Body of pancreas (tissue), 4 donors: ENCODE measurements at places on chromosomes 7 and 10. TPM values are rescaled to one million over a fixed set of nuclear protein-coding genes. Genes with fewer than 3 reads are reported as not detected.
A peak's percentile ranks its signal among the peaks of the same experiment; 100 is the strongest.

- peaks cover 4% of the 10 kb centered on the region for H3K36me3 ChIP-seq
- no peak overlapping the region for H3K27ac ChIP-seq
- no peaks in the 10 kb centered on the region for H3K27me3 ChIP-seq
- H3K4me1 ChIP-seq = peaks cover 17% of the 10 kb centered on the region
These were observed 16.5 kb downstream of the ARPC1B start for GRCh38 chr7:99390941-99391602.

- no peak overlapping the region for H3K4me3 ChIP-seq
- no peak for DNase-seq
- H3K27ac ChIP-seq = no peak overlapping the region
- no peaks in the 10 kb centered on the region for H3K27me3 ChIP-seq
These were observed 23.3 kb downstream of the PLCE1 start for GRCh38 chr10:94016727-94017714.

GRCh38 chr10:77286531-77287508 lies 350.8 kb downstream of the KCNMA1 start:
- no peaks in the 10 kb centered on the region for H3K36me3 ChIP-seq
- DNase-seq = no peak
- H3K27ac ChIP-seq = no peak overlapping the region
- no peaks in the 10 kb centered on the region for H3K27me3 ChIP-seq

GRCh38 chr7:91434836-91435235 lies 170.6 kb downstream of the FZD1 start:
- no peaks in the 10 kb centered on the region for H3K36me3 ChIP-seq
- no peak for DNase-seq
- H3K4me3 ChIP-seq = no peak overlapping the region
- H3K4me1 ChIP-seq = no peaks in the 10 kb centered on the region
- H3K27ac ChIP-seq = no peak overlapping the region

DNA sequence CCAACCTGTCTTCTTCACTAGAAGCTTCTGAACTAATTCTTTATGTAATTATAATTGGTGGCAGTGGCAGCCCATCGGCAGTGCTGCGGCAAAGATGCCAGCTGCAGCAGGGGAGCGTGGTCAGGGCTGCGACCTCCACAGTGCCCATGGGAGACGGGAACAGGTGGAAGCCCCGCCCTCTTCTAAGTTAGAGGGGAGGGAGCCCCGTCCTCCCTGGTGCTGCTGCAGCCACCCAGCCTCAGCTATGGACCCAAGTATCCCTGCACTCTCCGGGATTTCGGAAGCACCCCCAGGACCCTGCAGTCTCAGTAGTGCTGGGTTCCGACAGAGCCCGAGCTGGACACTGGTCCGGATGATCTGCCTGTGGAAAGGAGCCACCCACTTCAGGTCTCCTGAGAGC lies 117.0 kb upstream of the MBL2 start:
- no peaks in the 10 kb centered on the region for H3K27me3 ChIP-seq
- H3K36me3 ChIP-seq = no peaks in the 10 kb centered on the region

DNA sequence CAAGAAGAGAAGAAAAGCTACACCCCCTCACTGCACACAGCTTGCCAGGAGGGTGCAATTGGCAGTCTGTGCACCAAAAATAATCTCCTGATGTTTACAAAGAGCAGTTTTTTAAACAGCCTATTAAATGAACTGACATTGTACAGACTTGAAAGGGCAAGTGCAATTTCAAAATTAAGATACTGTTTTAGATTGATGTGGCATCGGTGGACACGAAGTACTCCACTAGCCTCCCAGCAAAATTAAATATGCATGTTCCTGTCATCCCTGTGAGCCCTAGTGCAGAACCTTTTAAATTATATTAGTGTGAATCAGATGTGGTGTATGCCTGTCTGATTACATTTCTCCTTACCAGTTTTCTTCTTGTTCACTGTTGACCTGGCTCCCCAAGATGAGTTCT lies 87.9 kb downstream of the WIPF3 start:
- no peaks in the 10 kb centered on the region for H3K36me3 ChIP-seq
- no peaks in the 10 kb centered on the region for H3K27me3 ChIP-seq
- H3K4me1 ChIP-seq = no peaks in the 10 kb centered on the region
- no peak overlapping the region for H3K27ac ChIP-seq

GRCh38 chr10:115082506-115082905 lies 10.7 kb upstream of the ATRNL1 start:
- no peak for DNase-seq
- H3K36me3 ChIP-seq = no peaks in the 10 kb centered on the region
- no peak overlapping the region for H3K27ac ChIP-seq

GRCh38 chr7:80154656-80155333 lies 20.2 kb downstream of the GNAI1 start:
- no peaks in the 10 kb centered on the region for H3K4me1 ChIP-seq
- H3K27ac ChIP-seq = no peak overlapping the region
- H3K27me3 ChIP-seq = no peaks in the 10 kb centered on the region
- no peaks in the 10 kb centered on the region for H3K36me3 ChIP-seq
- H3K4me3 ChIP-seq = no peak overlapping the region
- no peak for DNase-seq

- H3K27ac ChIP-seq = no peak overlapping the region
- no peaks in the 10 kb centered on the region for H3K36me3 ChIP-seq
These were observed 65.0 kb downstream of the DNAJC12 start for GRCh38 chr10:67772894-67773511.

DNA sequence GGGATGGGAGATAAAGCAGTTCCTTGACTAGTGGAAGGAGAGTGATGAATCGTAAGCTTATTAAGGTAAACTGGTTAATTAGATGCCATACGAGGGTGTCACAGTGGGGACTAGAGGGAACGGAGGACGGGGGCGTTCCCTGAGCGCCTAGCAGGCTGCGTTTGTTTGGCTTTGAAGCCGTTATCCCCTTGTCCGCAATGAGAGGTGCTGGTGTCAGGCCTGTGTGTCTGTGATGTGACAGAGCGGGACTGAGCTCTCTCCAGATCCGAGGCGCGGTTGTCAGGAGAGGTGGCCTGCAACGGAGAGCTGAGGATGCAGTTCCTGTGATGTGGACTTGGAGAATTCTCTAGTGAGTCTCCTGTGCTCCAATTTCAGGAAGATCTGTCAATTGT lies 60.0 kb upstream of the PRPS1L1 start:
- H3K36me3 ChIP-seq = no peaks in the 10 kb centered on the region
- no peak overlapping the region for H3K4me3 ChIP-seq
- DNase-seq = peak; percentile 7
- no peak overlapping the region for H3K27ac ChIP-seq
- peaks cover 7% of the 10 kb centered on the region for H3K4me1 ChIP-seq

DNA sequence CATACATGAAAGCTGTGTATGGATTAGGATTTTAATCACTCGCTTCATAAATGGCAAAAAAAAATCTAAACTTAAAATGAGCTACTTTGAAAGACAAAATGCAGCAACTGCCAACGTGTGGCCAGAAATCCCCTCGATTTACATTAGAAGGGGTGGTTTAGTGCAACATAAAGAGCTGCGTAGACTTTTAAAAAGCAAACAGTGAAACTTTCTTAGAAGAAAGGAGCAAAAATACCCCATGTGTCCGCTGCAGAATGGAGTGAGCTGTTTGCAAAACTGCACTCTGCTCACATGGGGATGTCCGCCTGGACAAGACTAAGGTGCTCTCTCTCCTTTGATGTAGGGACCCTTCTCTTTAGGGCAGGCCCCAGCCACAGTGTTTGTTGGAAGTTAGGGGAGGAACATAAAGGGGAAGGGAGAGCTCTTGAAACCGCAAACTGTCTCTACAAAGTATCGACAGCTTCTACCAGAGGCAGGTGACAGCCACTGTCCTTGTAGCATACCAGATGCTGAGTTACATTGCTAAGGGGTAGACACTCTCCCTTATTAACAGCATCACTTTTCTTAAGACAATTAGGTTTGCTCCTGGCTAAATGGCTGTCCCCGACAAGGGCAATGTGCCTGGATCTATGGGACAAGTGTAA lies 528.1 kb downstream of the KCNMA1 start:
- DNase-seq = no peak
- H3K36me3 ChIP-seq = no peaks in the 10 kb centered on the region
- no peaks in the 10 kb centered on the region for H3K27me3 ChIP-seq
- no peaks in the 10 kb centered on the region for H3K4me1 ChIP-seq
- H3K27ac ChIP-seq = no peak overlapping the region

- no peaks in the 10 kb centered on the region for H3K4me1 ChIP-seq
- no peaks in the 10 kb centered on the region for H3K27me3 ChIP-seq
- H3K4me3 ChIP-seq = no peak overlapping the region
- H3K36me3 ChIP-seq = no peaks in the 10 kb centered on the region
- H3K27ac ChIP-seq = no peak overlapping the region
These were observed 28.4 kb upstream of the AGK start for GRCh38 chr7:141522657-141523342.

- no peaks in the 10 kb centered on the region for H3K27me3 ChIP-seq
- H3K4me3 ChIP-seq = no peak overlapping the region
- no peak for DNase-seq
- H3K27ac ChIP-seq = no peak overlapping the region
These were observed 34.3 kb downstream of the SGPL1 start for GRCh38 chr10:70850097-70850496.

DNA sequence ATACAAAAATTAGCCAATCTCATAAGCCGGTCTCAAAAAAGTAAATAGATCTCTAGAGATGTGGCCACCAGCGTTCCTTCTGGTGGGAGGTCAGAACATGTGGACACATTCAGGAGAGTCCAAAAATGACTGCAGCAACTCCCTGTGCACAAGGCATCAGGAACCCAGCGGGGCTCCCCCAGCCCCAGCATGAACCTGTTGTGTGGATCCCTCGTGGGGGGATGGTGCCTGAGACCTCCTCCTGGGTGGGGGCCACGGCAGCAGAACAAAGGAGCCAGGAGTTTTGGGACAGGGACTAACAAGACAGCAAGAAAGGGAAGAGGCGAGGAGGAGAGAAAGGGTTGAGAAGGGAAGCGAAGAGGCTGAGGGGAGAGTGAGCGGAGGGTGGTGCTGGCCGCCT lies 121.8 kb downstream of the WDR37 start:
- no peak for DNase-seq
- H3K4me3 ChIP-seq = no peak overlapping the region
- H3K4me1 ChIP-seq = no peaks in the 10 kb centered on the region
- no peaks in the 10 kb centered on the region for H3K36me3 ChIP-seq
- H3K27ac ChIP-seq = no peak overlapping the region

GRCh38 chr10:92816091-92816531 lies 32.2 kb upstream of the EXOC6 start:
- no peak overlapping the region for H3K27ac ChIP-seq
- no peak overlapping the region for H3K4me3 ChIP-seq
- H3K4me1 ChIP-seq = peaks cover 23% of the 10 kb centered on the region
- DNase-seq = no peak

The GAD2 gene
- total RNA-seq = 11.7 TPM

The AKR1C4 gene
- total RNA-seq = 1.0 TPM

The ERVW-1 gene
- total RNA-seq = not detected

The MMP21 gene
- total RNA-seq = not detected

The PDE6C gene
- total RNA-seq = not detected
